ENCODE measurements at places on chromosomes 5 and 9.

DNA sequence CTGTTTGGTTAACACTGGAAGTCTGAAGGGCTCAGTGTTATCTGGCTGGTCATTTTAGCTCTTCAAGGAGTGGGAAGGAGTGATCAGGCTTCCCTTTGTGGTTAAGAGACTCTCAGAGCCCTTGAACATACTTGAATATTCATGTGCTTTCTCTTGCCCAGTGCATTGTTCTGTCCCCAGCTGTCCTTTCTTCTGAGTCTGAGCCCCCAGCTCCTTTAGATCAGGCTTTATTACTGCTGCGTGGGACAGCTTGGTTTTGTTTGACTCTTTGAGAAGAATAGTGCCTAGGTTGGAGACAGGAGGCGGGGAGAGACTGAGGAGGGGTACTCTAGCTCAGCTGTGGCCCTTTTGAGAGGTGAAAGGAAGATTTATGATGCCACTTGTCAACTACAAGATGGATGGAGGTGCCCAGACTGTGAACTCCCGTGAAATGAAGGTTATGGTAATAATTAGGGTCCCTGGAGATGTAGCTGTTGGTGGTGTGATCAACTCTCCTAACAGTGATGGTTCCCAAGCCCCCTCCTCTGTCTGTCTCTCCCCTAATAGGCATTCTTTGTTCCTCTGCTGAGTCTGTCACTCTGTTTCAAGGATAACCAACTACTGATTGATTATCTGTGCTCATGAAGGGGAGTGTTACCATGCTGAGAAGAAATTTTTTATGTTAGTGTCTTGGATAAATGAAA, 83.1 kb upstream of the GLRA1 start:
- no peak for DNase-seq

DNA sequence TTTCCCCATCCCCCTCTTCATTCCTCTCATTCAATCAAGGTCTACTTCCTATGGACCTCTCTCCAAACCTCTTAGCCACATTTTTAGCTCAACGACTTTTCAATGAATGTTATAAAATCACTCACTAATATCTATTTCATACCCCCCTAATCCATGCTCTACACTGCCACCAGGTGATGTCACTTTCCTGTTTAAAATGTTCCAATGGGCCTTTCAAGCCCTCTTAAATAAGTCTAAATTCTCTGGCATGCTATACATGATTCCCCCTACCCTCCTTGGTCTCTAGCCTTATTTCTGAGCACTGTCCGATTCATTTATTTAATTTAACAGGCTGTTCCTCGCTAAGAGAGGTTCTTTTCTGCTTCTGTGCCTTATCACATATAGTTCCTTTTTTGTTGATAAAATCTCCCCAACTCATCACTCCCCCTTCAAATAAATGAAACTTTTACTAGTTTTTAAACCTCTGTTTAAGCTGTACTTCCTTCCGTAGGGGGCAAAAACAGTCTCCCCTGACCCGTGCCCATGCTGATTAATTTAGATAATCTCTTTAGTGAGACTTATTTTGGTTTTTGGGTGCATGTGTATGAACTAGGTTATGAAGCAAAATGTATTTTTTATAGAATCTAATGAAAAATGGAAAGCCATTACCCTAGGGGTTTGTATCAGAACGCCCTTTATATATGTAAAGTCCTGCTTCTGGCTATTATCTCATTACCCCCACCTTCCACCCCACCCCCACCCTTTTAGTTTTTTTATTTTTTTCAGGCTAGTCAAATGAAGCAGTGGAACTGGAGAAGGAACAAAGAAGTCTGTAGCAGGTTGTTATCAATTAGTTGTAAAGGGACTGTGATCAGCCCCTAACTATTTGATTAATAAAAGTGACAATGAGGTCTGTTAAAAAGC, 9.0 kb downstream of the ABHD17B start:
- no peak for DNase-seq

DNA sequence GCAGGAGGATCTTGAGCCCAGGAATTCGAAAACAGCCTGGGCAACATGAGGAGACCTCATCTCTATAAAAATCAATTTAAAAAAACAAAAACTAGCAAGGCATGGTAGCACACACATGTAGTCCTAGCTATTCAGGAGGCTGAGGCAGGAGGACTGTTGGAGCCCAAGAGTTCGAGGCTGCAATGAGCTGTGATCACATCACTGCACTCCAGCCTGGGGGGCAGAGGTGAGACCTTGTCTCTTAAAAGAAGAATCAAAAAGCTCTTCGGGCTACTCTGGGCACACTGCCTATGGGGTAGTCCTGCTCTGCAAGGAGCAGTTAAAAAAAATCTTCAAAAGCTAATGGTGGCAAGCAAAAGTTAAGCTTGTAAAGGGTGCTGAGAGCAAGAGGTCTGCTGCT, 23.5 kb downstream of the SKP1 start:
- DNase-seq, result no peak

DNA sequence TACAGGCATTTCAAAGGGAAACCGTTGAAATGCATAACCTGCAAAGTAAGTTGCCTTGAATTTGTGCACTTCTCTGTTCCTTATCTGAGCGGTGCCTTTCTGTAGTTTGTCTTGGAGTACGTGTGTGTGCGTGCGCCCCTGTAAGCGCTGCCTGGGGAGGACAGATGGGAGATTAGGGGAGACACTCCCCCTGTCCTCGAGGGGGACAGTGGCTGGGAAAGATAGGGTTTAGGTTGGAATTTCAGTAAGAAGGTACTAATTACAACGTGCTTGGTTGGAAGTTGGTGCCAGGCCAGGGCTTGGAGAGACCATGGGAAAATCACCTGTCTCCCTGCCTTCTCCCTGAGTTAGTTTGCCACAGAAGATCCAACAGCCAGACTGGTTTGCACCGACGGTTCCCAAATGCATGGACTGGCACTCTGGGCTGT, 73.2 kb downstream of the PIK3R1 start:
- DNase-seq, result no peak

DNA sequence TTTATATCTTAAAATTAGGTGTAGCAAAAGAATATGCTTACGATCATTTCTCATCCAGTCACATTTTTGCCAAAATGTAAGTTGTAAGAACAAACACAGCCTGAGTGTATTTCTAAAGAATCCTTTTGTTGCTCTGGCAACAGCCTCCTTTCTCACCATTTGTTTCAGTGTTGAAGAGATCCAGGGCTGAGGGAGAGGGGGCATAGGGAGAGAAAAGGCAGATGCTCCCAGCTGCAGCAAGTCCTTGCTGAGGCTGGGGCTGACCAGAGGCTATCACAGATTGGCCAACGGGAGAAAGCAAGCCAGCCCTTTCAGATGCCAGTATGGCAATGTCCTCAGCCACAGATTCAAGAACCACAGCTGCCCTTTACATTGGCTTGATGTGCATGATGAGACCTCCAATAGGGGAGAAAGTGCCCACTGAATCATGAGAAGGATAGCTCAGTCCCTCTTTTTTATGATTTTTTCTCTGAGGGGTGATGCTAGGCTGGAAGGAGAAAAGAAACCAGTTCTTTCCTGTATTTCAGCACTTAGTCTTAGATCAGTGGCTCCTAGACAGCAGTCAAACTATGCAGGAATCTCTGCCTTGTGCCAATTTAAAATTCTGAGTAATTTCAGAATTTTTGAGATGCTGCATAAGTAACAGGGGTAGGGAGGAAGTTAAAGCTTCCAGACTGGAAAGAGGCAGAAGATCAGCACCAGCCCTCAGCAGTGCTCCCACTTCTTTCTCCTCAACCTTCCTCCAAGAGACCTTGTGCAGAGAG, 142.1 kb downstream of the LHFPL2 start:
- no peak for DNase-seq

- no peak for DNase-seq
Observed at GRCh38 chr5:35877655-35878054, 21.0 kb downstream of the IL7R start.

DNA sequence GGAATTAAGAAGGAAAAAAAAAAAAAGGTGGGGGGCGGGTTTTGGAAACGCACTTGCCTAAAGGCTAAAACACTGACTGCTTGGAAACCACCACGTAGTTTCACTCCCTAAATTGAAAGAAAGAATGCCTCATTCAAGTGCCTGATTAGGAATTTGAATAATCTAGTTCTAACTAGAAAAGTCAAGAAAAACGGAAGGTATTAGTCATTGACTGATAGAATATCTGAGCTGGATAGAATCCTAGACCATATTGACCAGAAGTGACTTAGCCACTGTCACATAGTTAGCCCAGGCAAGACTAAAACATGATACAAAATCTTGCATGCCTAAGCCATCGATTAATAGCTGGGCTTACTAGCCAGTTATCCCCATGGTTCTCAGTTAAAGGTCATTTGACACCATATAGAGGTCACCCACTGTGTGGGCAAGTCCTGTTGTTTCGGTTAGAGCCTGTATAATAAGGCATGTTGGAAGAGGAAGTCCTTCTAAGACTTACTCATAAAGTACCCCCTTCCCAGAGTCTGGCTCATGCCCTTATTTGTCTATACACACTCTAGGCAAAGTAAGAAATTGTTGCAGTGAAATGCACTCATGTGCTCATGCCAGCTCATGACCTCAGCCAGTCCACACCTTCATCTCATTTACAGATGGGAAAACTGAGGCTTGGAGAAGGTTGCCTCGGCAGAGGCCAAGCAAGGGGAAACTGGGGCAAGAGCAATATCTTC, 40.2 kb downstream of the SH3RF2 start:
- DNase-seq, result no peak

- DNase-seq, result no peak
Observed at GRCh38 chr5:125659316-125660023, 763.7 kb upstream of the GRAMD2B start.

DNA sequence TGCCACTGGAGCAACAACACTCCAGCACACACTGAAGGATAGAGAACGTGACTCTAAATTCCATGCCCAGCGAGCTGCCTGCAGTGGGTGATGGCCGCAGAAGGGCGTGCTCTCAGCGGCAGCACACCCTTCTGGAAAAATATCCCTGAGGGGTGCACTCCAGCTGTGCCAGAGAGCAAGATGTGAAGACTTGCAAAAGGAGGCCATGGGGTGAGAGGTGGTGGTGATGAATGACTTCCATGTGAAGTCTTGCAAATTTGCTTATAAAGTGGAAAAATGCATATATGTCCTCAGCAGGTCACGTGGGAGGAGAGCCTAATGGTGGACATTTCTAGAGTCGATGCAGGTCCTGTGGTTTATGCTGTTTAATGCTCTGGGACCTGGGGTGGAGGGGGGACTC, 39.8 kb upstream of the COL5A1 start:
- no peak for DNase-seq
